Stimulated activated CD4-positive, alpha-beta T cell treated with anti-CD3 and anti-CD28 coated beads, Interleukin-15, amount 100 ng/mL, for 48 hours (primary cell): ENCODE measurements at places on chromosomes 6 and 20.

DNA sequence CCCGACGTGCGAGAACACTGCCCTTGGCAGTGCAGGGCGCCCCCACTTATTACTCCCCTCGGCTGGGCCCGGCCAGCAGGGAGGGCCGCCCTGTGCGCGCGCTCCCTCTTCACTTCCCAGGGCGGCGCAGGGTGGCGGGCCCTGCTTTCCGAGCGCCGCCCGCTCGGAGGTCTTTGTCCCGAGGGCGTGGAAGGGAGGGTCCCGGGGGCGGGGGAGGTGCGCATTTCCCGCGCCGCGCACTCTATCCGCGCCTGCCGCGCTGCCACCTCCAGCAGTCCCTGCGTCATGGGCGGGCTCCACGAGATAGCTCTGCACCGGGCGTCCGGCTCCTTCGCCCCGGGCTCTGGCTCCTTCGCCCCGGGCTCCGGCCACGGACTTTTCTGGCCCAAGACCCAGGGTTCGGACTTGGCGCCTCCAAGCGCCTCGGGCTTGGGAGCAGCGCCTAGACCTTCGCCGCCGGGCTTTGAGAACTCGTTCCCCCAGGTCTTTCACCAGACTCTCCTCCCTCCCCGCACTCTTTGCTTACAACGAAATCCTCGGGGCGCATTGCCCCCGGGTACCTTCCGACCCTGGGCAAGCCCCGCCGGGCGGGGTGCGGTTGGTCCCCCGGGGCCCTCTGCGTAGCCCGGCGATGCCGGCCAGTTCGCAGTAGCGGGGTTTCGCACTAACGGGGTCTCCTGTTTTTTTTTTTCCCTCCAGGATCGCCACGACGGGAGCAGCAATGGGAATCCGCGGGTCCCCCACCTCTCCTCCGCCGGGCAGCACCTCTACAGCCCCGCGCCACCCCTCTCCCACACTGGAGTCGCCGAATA is 1.6 kb downstream of the TFAP2C start:
- no peak for DNase-seq

- DNase-seq: no peak
These were observed 20.1 kb upstream of the COL10A1 start for GRCh38 chr6:116145803-116146675.

DNA sequence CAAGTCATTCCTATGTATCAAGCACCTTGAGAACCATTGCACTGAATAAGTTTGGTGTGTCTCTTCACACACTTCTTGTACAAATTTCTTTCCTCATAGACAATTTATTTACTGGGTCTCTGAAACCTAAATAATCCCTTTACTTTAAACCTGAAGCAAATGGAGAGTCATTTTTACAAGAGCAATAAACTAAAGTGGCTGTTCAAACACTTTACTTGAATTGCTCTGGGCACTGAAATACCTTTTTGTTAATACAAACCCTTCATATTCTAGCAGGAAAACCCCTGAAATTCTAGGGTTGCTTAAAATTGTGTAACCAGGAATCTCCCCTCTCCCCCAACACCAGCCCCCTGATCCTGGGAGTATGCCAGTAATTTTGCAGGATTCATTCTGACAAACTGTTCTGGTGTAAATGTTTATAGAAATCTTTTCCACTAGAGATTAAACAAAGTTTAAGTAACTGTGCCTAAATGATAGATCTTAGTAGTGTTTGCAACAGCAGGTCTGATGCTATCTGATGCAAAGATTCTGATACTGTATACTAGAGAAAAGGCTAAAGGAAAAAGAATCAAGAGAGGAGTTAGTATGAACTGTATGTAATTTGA is 13.4 kb downstream of the RSPO3 start:
- DNase-seq: no peak

- DNase-seq: peak; percentile 11
These were observed 34.2 kb downstream of the GSS start for GRCh38 chr20:34921436-34921835.

DNA sequence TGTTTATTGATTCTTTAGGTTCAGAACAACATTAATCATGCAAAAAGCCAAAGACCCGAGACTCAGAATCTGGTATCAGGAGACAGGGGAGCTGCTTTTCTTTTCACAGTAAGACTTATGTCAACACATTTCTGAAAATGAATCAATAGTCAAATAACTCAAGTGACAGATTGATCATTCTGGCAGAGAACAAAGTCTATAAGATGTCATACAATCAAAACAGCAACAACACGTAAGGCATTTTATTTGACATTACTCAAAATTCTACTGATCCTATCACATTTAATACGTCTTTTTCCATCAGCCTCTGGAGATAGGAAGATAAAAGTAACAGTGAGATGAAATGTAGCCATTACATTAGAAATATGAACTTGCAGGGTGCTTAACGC is 93.4 kb upstream of the EEF1E1 start:
- DNase-seq: no peak
